ENCODE measurements at places on chromosomes 7 and 10.

DNA sequence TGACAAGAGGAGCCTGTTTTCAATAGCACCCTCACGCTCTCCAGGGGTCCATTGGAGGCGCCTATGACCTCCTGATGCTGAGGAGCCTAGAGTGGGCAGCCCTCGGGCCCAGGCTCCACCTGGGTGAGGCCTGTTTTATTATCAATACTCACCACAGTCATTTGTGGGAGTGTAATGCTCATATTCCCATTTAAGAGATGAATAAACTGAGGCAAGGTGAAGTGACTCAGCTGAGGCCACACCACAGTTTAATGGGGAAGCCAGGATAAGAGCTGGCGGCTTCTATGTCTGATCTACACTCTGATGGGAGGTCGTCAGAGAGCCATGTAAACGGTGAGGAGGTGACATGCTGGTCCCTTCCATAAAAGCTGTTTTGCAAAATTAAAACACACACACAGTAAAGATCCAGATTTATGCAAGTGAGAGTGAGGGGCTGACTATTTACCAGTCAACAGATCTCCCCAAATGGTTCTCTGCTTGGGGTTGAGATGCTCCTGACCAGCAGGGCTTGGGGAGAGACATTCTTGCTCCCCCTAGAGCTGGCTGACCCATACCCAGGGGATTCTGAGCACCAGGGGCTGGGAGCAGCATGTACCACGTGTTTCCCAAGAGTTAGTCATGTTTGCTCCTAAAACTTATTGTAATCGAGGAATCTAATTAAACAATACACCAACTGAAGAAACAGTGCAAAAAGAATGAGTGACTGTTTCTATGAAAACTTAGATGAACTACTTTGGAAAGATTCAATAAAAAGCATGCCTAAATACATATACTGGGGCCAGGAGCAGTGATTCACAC lies 81.0 kb upstream of the INSIG1 start:
- DNase-seq, result no peak

- no peak for DNase-seq
Observed at GRCh38 chr7:103637726-103638125, 191.7 kb upstream of the SLC26A5 start.

DNA sequence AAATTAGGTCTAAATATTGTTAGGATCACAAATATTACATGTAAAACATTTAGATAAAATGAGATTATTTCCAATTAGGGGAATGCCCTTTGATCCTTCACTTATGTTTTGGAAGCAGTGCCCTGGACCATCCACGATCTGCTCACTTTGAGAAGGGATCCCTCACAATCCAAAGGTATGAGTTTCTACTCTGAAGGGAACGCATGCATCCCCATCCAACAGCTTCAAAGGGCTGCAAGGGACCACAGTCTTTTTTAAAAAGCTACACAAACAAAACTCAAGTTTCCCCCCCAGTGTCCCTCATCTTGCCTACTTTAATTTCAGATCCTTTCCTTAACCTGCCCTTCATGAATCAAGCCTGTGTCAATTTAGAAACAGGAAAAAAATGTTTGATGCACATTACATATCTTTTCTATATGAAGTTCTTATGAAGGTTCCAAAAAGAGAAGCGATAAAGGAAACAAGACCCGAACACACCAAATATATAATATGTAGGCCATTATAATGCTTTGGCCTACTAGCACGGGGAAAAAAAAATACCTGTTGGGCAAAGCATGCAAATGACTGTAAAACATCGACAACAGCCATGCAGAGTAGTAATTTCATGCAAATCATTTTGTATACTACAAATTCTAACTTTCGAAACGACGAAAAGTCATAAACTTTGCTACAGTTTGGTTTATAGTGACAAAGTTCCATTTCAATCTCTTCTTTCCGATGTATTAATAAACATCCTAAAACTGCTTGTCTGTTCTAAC lies 2.0 kb downstream of the EIF3A start:
- DNase-seq, result no peak

GRCh38 chr10:80602881-80603280 lies 65.2 kb downstream of the SH2D4B start:
- no peak for DNase-seq

GRCh38 chr7:20157456-20157855 lies 59.7 kb downstream of the MACC1 start:
- DNase-seq, result no peak

- DNase-seq, result no peak
Observed at GRCh38 chr10:22156750-22157149, 61.1 kb downstream of the EBLN1 start.

Data from left forelimb (tissue), 1 donor.